ENCODE measurements at places on chromosomes 4 and X.

DNA sequence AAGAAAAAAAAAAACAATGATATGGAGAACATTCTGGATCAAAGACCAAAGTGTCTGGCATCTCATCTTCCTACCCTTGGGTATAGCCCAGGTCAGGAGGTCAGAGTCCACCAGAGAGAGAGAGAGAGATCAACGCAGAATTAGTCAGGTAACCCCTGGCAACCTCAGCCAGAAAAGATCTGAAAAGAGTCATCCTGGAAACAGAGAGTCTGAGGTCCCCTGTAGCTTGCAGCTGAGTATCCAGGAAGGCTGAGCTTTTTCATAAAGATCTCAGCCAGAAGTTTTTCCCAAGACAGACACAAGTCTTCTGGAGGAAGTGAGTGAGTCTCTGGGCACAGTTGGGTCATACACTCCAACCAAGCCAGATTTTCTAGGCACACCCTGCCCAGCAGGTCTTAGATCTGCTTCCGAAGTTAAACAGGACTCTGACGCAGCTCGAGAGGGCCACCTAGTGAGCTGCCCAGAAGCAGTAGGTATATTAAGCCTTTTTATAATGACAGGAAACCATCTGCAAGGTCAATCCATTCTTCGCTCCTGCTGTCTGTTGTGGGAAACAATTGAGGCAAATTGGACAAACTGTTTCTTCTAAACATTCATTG lies 35.7 kb downstream of the ACE2 start:
- DNase-seq, result peak; percentile 24

GRCh38 chrX:97268182-97268680 lies 384.5 kb downstream of the RPA4 start:
- DNase-seq, result no peak

- no peak for DNase-seq
These were observed 223.0 kb downstream of the COX18 start for GRCh38 chr4:72846280-72847111.

DNA sequence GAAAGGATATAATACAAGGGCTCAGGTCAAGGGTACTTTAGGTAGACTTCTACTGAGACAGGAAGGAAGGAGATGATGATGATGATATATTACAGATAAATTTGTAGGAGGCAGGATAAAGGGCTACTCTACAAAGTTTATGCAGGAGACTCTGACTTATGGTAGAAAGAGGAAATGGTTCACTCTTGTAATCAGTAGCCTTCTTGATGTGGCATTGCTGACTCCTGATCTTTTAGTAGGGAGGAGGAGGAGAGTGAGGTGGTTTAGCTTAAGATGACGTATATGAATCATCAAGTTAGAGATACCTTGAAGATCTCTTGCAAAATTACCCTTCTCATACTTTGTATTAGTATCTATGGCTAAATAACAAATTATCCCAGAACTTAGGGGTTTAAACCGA lies 4.7 kb downstream of the BLTP1 start:
- DNase-seq, result peak; percentile 14
